ENCODE measurements at places on chromosomes 4 and X.

GRCh38 chr4:10998846-10999245 is 314.3 kb upstream of the CLNK start:
- H3K4me3 ChIP-seq = no peak overlapping the region
- no peak for DNase-seq
- no peaks in the 10 kb centered on the region for H3K4me1 ChIP-seq
- H3K27me3 ChIP-seq = no peaks in the 10 kb centered on the region
- no peak overlapping the region for H3K27ac ChIP-seq
- H3K36me3 ChIP-seq = no peaks in the 10 kb centered on the region

- H3K36me3 ChIP-seq = no peaks in the 10 kb centered on the region
- H3K4me3 ChIP-seq = no peak overlapping the region
- no peaks in the 10 kb centered on the region for H3K4me1 ChIP-seq
- H3K27ac ChIP-seq = no peak overlapping the region
- no peaks in the 10 kb centered on the region for H3K27me3 ChIP-seq
- no peak for DNase-seq
Measured at GRCh38 chr4:183872531-183872930, 32.6 kb upstream of the STOX2 start.

- no peaks in the 10 kb centered on the region for H3K36me3 ChIP-seq
- no peaks in the 10 kb centered on the region for H3K4me1 ChIP-seq
- no peak for DNase-seq
Measured at GRCh38 chr4:11529625-11530201, 101.0 kb upstream of the HS3ST1 start.

DNA sequence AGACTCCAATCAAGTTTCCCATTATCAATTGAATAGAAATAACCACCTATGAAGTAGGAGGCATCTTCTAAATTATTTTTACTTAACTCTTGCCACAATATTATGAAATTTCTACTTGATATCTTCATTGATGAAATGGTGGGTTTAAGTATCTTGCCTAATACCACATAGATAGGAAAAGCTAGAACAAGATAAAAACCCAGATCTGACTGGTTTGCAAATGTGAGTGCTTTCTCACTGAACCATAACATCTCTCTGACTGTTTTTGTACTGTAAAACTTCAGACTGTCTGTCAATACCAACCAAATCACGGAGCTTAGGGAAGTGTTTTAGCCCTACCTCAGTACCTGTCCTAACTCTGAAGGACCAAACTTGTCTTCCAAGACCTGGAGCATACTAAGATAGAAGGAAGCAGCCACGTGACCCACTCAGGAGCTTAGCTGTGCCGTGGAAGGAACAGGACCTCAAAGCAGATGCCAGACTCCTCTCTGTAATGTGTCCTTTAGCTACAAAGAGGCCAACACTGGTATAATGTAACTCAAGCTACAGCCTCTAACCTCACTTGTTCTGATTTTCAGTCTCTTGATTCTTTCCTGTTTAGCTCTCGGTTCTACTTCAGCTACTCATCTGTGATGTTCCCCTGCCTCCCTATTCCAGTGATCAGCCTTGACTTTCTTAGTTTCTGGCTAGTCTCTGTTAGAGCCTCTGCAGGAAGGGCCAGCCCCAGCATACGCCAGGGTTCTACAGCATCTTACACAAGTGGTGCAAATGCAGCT is 84.4 kb downstream of the LRP2BP start:
- H3K27me3 ChIP-seq = no peaks in the 10 kb centered on the region
- H3K4me1 ChIP-seq = no peaks in the 10 kb centered on the region
- H3K4me3 ChIP-seq = no peak overlapping the region
- no peaks in the 10 kb centered on the region for H3K36me3 ChIP-seq
- DNase-seq = no peak

Data from pancreas (tissue), 10 donors.